ENCODE measurements at places on chromosomes 4 and X.

DNA sequence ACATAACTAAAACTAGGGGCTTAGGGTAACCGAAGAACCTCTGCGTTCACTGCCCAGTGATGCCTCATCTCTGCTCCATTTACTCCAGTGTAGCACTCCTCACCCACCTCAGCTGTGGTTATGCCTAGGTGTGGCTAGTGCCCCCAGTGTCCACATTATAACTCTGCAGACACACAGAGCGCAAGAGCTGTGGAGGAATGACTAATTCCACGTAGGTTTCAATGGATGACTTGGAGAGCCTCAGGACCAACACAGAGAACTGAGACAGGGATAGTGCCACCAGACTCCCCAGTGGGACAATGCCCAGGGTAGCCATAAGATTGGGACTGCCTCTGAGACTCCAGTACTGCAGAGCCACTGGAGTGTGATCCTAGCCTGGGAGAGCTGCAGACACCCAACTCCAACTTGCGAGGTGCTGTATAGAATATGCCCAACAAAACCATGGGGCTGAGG, 542.4 kb upstream of the DIPK2B start:
- peak; percentile 67 for DNase-seq

DNA sequence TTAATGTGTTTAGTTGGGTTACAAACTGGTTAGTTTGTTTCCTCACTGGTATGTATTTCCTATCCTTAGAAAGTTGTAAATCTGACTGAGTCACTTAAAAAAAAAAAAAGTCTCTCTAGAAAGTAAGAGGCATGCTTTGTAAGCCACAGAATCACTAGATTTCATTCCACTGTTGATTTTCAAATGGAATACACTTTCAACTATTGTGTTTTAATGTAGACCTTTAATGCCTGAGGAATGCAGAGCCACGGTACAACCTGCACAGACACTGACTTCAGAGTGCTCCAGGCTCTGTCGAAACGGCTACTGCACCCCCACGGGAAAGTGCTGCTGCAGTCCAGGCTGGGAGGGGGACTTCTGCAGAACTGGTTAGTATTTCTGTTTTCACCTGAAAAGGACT, 88.6 kb downstream of the HHIP start:
- DNase-seq = peak; percentile 82

- DNase-seq = no peak
Measured at GRCh38 chr4:143410015-143410414, 73.3 kb downstream of the GAB1 start.

DNA sequence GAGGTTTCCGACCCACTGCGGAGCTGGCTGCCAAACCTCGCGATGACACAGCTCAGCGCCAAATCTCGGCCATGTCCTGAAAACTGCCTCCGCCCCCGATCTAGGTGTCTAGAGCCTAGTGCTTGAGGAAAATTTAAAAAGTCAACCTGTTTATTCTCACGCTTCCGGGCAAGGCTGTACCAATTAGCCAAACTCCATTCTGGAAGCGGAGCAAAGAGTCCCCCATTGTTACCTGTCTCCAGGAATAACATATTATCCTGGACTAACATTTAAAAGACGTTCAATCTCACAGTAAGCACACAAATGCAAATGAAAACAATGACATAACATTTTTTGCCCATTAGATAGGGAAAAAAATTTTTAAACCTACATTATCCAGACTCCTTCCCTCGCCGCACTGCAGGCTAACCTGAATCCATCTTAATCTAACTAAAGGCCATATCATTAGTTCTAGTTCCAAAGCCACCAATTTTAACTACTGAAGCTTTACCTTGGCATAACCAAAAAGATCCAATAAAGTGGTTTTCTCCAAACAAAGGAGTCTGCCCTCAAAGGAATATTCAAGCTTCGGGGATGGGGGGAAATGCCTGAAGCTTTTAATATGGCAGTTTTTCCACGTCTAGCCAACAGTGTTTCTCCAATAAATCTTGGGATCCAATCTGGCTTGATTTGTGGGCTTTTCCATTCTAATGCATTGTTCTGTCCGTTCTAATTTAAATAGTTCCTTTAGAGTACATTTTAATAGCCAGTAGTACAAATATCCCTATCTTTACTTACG, 1.9 kb downstream of the HUWE1 start:
- no peak for DNase-seq

GRCh38 chr4:117385526-117385925, 300.1 kb upstream of the TRAM1L1 start:
- DNase-seq = peak; percentile 37

DNA sequence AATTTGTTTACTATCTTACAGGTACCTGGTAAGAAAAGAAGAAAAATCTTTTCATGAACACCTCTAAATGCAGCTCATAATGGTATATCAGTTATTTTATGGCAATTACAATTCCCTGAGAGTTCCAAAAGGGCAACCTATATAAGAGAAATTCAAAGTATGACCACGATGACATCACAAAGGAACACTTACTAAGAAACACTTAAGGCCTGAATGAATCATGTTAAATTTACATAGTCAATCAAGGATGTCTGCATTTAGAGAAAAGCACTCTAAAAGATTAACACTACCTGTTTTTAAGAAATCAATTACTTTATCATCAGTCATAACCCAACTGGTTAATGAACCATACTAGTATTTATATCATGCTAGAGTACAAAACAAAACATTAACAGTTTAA, 63.9 kb downstream of the LCORL start:
- DNase-seq = peak; percentile 43

DNA sequence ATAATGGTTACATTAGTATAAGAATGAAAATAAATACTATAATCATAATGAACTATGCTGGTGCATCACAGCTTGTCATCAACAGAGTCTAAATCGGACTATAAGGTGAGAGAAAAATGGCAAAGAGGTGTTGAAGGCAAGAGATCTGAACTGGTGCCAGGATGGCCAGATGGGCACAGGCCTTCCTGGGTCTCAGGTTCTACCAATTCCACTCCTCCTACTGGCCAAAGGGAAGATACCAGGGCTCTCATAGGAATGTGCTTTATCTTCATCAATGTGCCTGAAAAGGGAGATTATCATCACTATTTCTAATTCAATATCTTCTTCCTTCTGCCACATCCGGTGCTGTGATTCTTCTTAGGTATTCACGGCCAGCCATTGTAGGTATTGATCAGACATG, 107.6 kb downstream of the GASK1B start:
- no peak for DNase-seq

DNA sequence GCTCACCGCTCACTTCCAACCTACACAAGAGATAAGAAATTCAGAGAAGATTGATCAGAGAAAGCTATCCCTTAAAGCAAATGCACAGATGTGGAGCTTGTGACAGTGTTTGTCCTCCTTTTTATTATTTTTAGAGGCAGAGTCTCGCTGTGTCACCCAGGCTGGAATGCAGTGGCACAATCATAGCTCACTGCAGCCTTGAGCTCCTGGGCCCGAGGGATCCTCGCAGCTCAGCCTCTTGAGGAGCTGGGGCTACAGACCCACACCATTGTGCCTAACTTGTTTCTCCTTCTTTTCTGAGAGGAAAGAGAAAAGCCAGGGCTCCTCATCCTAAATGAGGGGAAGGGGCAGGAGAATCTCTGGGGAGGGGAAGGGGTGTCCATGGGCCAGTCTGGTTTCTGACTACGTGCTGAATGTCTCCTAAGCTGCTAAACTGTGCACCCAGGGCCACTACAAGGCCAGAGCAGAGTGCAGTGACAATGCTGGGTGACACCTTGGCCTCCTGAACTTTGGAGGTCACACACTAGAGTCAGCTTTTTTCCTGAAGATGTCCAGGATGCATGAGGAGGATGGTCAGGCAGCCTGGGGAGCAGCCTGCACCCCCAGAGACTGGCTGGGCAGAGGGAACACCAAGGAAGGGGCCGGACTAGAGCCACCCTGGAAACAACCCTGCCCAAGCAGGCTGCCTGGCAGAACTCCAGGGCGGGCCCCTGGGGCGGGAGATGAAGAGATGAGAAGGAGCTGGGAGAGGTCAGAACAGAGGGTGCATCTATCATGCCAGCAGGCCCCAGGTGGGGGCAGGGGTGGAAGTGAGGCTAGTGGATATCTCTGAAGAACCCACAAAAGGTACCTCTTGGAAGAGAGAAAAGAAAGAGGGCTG, 55.5 kb upstream of the PROM1 start:
- no peak for DNase-seq

GRCh38 chr4:43253541-43253940, 361.0 kb downstream of the GRXCR1 start:
- DNase-seq = no peak

DNA sequence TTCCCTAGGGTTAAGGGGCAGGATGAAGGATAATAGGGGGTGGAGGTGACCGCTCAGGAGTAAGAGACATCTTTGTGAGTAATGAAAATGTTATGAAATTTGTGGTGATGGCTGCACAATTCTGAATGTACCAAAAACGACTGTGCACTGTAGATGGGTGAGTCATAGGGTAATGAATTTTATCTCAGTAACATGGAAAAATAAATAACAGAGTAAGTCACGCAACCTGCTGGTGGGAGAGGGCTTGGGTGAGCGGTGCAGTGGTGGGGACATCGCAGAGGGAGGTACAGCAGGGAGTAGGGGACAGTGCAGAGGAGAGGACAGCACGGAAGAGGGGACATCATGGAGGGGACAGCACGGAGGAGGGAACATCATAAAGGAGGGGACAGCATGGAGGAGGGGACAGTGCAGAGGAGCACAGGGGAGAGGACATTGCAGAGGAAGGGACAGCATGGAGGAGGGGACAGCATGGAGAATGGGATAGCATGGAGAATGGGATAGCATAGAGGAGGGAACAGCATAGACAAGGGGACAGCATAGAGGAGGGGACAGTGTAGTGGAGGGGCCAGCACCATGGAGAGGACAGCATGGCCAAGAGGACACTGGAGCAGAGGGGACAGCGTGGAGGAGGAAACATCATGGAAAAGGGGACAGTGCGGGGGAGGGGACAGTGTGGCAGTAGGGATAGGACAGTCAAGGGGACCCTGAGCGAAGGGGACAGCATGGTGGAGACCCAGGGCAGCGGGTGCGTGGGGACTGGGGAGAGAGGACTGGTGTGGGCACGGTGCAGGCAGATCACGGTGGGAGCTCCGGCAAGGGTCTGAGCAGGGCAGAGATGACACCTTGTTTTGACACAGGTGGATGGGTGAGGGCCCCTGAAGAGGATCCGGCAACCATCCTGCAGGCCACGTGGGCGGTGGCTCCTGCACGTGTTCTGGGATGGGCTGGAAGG, 68.5 kb upstream of the MXD4 start:
- peak; percentile 95 for DNase-seq

- peak; percentile 79 for DNase-seq
Measured at GRCh38 chrX:148874636-148875246, 374.3 kb downstream of the AFF2 start.

- no peak for DNase-seq
Measured at GRCh38 chrX:10071451-10072144, 85.2 kb upstream of the CLCN4 start.

DNA sequence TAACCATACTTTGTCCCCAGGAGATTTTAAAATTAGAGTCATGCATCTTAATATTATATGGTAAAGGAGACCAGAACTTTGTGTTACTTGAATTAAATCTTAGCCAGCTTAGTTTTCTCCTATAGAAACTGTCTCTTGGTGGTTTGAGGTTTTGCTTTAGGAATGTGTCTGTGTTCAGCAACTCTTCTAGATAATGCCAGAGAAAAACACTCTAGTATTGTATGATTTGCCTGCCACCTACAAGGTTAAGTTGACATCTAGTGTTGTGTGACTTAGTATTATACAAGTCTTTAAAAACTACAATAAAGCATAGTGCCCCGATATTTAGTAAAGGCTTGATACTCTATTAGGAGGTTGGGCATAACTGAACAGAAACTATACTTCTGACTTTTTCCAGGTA, 2.1 kb downstream of the UGT8 start:
- DNase-seq = no peak

GRCh38 chr4:43234626-43235415, 342.3 kb downstream of the GRXCR1 start:
- DNase-seq = peak; percentile 7

GRCh38 chr4:181418496-181418895, 824.7 kb upstream of the TENM3 start:
- DNase-seq = no peak

DNA sequence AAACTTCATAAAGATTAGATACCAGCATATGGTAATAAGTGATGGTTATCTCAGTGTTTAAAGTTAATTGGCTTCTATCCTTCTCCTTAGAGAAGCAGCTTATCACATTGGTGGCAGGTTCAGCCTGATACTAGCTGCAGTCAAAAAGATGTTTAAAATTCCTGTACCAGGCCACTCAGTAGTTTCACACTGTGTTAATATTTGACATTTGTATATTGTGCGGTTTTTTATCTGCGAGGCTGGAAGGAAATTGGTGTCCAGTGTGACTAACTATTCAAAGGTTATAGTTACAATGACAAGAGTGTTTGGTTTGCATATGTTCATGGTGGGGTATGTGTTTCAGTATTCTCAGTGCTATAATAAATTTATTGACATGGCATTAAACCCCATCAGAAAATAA, 27.5 kb upstream of the TBC1D8B start:
- no peak for DNase-seq

- DNase-seq = peak; percentile 68
Measured at GRCh38 chrX:133294126-133294525, 76.0 kb upstream of the TFDP3 start.

DNA sequence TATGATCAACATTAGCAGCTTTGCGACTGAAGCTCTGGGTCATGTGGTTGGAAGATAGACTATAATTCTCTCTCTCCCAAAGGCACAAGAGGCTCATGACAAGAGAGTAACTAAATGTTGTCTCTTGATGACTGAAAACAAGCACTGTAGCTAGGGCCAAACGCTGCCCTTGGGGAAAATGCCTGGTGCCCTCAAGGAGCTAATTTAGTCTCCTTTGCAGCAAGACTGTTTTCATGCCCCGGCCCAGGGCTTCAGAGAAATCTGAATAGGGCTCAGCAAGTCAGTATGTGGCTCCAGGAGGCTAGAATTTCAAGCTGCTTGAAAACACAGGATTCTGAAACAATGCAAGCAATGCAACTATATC, 411.9 kb downstream of the GPAT3 start:
- no peak for DNase-seq

GRCh38 chrX:102154900-102155805, 624 bp downstream of the BEX5 start:
- no peak for DNase-seq

- DNase-seq = peak; percentile 87
Measured at GRCh38 chr4:38857354-38858096, 908 bp upstream of the TLR6 start.

- peak; percentile 94 for DNase-seq
Measured at GRCh38 chr4:15327311-15328298, 100.2 kb upstream of the C1QTNF7 start.

GRCh38 chr4:951594-952468, 19.6 kb downstream of the TMEM175 start:
- DNase-seq = no peak

DNA sequence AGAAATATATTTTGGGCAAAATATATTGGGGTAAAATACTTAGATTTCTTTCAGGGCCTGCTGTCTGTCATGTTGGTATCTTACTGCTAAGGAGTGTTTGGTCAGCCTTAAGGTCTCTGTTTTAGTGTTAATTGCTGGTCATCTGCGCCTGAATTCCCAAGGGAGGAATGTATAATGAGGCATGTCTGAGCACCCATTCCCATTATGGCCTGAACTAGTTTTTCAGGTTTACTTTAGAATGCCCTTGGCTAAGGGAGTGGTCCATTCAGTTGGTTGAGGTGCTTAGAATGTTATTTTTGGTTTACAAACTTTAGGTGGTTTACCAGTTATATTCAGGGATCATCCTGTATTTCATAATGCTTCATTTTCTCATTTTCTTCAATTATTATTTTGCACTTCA, 125.9 kb downstream of the CFAP299 start:
- no peak for DNase-seq

Measured in fibroblast of upper back skin (primary cell).